ENCODE measurements at places on chromosomes 4 and X.

DNA sequence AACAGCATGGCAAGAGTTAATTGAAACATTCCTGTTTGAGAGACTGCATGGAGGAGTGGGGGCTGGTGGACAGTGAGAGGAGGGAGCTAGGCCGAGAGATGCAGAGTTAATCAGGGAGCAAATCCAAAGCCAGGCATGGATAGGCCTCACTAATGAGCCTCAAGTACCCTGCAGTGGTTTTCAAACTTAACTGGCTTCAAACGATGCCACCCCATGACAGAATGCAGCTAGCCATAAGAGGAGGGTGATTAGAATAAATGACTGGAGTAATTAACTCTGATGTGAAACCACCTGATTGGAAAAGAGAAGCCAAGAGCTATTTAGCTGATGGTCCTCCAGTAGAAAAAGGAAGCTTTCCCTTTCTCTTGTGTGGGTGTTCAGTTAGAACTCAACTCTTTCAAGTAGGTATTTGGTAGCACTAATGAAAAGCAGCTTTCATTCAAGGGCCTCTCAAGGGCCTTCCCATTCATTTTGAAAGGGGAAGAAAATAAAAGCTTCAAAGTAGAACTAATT lies 215.4 kb upstream of the MAB21L2 start:
- DNase-seq, result no peak

GRCh38 chr4:124953061-124953460 lies 240.5 kb upstream of the ANKRD50 start:
- no peak for DNase-seq

GRCh38 chr4:23957465-23957864 lies 67.6 kb upstream of the PPARGC1A start:
- DNase-seq, result no peak

DNA sequence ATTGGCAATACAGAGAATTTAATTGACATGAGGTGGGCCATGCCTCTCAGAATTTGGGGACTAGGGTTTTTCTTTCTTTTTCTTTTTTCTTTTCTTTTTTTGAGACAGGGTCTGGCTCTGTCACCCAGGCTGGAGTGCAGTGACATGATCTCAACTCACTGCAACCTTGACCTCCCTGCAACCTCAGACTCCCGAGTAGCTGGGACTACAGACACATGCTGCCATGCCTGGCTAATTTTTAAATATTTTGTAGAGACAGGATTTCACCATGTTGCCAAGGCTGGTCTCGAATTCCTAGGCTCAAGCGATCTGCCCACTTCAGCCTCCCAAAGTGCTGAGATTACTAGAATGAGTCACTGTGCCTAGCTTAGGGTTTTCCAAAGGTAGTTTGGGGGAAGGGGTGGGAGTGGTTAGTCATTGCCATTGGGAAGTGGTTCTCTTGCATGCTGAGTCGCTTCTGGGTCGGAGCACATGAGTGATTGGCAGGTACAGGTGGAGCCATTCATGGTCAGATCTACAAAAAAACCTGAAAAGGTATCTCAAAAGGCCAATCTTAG lies 54.5 kb downstream of the MID2 start:
- DNase-seq, result no peak

DNA sequence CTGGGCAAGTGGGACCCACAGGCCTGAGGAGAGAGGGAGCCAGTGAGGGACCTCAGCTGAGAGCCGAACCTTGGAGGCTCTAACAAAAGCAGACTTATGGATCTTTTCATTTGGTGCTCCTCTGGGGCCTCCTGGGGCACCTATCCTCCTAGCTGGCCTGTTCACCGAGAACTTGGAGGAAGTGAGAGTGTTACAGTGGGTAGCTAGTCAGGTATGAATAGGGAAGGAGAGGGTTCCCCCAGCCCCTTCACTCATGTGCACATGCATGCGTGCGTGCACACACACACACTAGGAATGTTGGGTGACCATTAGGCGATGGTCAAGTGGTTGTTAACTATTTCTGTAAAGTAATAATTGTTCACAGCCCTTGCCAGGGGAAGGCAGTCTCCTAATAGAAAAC lies 18.6 kb upstream of the TMEM185A start:
- no peak for DNase-seq
